ENCODE measurements at places on chromosomes 7 and 10. TPM values are rescaled to one million over a fixed set of nuclear protein-coding genes. Genes with fewer than 3 reads are reported as not detected.

ACBD7 gene
- not detected for total RNA-seq

GRCh38 chr7:33986951-33987947, 81.9 kb downstream of the BMPER start:
- no peak overlapping the region for H3K4me3 ChIP-seq
- no peak for DNase-seq
- H3K4me1 ChIP-seq, result no peaks in the 10 kb centered on the region
- no peaks in the 10 kb centered on the region for H3K36me3 ChIP-seq
- no peaks in the 10 kb centered on the region for H3K27me3 ChIP-seq
- H3K27ac ChIP-seq, result peak overlapping the region; percentile 56

DNA sequence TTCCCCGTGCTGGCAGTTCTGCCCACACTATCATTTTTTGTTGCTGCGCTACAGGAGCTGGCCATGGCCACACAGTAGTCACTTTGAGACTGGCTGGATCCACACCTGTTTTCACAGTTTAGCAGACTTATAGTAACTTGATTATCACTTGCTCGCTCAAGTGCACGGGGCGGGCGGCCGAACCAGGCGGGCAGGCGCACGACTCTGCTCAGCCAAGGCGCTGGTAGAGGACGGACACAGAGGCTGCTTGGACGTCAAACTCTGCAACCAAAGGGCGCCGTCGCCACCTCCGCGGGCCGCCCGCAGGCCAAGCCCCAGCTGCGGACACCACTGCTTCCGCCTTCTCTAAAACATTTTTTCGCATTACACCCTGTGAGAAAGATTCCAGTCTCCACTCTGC, 38.4 kb upstream of the PHYHIPL start:
- DNase-seq, result no peak
- no peak overlapping the region for H3K4me3 ChIP-seq
- H3K27me3 ChIP-seq, result no peaks in the 10 kb centered on the region
- no peaks in the 10 kb centered on the region for H3K36me3 ChIP-seq

DNA sequence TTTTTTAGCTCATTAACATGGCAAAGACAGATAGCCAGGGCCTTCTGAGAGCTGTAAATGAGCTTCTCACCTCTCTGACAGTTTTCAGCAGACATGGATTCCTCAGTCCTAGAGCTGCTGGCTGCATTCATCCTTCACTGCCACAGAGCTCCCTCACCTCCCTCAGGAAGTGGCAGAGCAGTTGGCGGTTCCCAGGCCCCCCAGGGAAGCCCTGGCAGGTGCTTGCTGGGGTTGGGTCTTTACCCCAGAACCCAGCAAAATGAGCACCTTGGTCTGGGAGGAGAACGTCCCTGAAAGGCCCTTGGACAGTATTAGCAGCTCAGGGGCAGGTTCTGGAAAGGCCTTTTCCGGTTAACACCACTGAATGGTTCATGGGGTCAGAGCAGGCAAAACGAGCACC, 288.0 kb downstream of the PTPRN2 start:
- no peak overlapping the region for H3K4me3 ChIP-seq
- H3K27me3 ChIP-seq, result no peaks in the 10 kb centered on the region
- no peak for DNase-seq
- H3K36me3 ChIP-seq, result no peaks in the 10 kb centered on the region
- no peak overlapping the region for H3K27ac ChIP-seq

MMRN2 gene
- 40.0 TPM for total RNA-seq

PURB gene
- total RNA-seq, result 20.4 TPM

GRCh38 chr7:133561396-133561795, 308.5 kb downstream of the EXOC4 start:
- H3K27ac ChIP-seq, result no peak overlapping the region
- no peaks in the 10 kb centered on the region for H3K27me3 ChIP-seq
- H3K36me3 ChIP-seq, result no peaks in the 10 kb centered on the region
- H3K4me3 ChIP-seq, result no peak overlapping the region

DNA sequence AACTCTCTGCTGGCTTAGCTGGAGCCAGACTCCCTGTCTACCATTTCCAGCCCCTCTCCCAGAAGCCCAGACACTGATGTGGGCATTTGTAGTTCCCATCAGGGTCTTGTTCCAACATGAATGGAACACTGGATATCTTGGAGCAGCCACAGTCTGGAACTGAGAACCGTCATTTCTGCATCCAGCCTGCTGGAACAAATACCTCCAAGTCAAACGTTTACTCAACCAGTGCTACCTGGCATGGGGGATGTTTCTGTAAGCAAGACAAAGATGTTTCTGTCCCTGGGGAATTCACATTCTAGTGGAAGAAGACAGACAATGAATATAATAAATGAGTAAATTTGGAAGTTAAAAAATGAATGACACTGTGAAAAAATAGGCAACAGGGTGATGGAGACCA, 70.8 kb upstream of the ZNF438 start:
- H3K27me3 ChIP-seq, result no peaks in the 10 kb centered on the region
- no peaks in the 10 kb centered on the region for H3K36me3 ChIP-seq
- DNase-seq, result no peak
- H3K4me1 ChIP-seq, result no peaks in the 10 kb centered on the region
- H3K4me3 ChIP-seq, result no peak overlapping the region

DNA sequence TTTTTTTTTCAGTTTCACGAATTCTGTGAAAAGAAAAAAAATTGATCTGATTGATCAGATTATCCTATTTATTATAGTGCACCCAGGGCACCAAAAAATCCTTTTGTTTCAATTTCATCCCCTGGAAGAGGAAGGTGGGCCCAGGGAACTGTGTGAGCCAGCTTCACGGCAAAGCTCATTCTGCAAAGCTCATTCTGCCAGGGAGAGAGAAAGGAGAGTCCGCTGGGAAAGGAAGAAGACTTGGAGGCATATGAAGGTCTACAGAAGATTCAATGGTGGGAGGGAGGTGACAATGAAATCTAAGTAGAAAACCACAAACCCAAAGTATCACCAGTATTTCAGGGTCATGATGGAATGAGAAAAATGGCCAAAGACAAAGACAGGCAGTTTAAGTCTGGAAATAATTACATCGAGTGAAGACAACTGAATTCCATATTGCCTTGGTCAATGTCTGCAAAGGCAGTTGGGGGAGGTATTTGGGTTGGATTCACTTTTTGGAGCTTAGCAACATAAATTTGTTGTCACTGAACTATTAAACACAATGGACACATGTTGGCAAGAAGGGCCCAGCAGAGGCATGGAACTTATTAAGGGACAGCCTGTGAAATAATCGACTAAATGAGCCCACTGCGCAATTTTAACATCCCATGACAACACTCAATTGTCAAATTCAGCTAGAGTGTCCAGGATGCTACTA, 587.8 kb upstream of the MKI67 start:
- H3K4me1 ChIP-seq, result no peaks in the 10 kb centered on the region
- peak; percentile 71 for DNase-seq
- no peak overlapping the region for H3K4me3 ChIP-seq
- no peak overlapping the region for H3K27ac ChIP-seq
- peaks cover 37% of the 10 kb centered on the region for H3K27me3 ChIP-seq

TM9SF3 gene
- 69.4 TPM for total RNA-seq

DNA sequence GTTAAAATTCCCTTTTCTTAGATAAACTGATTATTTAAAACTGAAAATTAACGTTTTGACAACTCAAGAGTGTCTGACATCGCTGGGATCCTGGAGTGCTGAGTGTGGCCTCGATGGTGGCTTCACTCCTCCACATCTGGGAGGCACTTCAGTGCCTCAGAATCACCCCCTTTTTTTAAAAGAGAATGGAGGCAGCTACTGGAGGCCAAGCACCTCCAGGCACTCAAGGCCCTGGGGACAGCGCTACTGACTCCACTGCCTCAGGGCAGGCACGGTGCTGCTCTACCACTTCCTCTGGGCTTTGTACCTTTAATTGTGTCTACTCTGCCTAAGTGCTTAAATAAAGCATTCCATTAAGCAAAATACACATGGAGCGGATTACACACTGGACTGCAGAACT, 27.2 kb upstream of the NCAPG2 start:
- H3K27me3 ChIP-seq, result no peaks in the 10 kb centered on the region
- no peak overlapping the region for H3K4me3 ChIP-seq
- no peak overlapping the region for H3K27ac ChIP-seq
- no peak for DNase-seq

- H3K4me3 ChIP-seq, result no peak overlapping the region
- no peaks in the 10 kb centered on the region for H3K4me1 ChIP-seq
- no peak overlapping the region for H3K27ac ChIP-seq
- DNase-seq, result no peak
- H3K27me3 ChIP-seq, result no peaks in the 10 kb centered on the region
Observed at GRCh38 chr10:33045421-33045820, 87.4 kb upstream of the ITGB1 start.

GRCh38 chr10:30384701-30385201, 35.7 kb upstream of the MTPAP start:
- no peaks in the 10 kb centered on the region for H3K36me3 ChIP-seq
- DNase-seq, result no peak
- H3K27ac ChIP-seq, result no peak overlapping the region
- H3K4me1 ChIP-seq, result no peaks in the 10 kb centered on the region
- H3K27me3 ChIP-seq, result no peaks in the 10 kb centered on the region
- H3K4me3 ChIP-seq, result no peak overlapping the region

SRRM3 gene
- total RNA-seq, result not detected

ZCCHC24 gene
- total RNA-seq, result 18.8 TPM

- H3K27ac ChIP-seq, result no peak overlapping the region
- H3K4me3 ChIP-seq, result no peak overlapping the region
- H3K4me1 ChIP-seq, result no peaks in the 10 kb centered on the region
- H3K36me3 ChIP-seq, result no peaks in the 10 kb centered on the region
- DNase-seq, result no peak
Observed at GRCh38 chr10:1788401-1788800, 51.1 kb upstream of the ADARB2 start.

ANXA7 gene
- total RNA-seq, result 75.5 TPM

- peaks cover 17% of the 10 kb centered on the region for H3K4me1 ChIP-seq
- no peaks in the 10 kb centered on the region for H3K27me3 ChIP-seq
- H3K4me3 ChIP-seq, result no peak overlapping the region
- no peak overlapping the region for H3K27ac ChIP-seq
Observed at GRCh38 chr10:44988957-44989585, 10.5 kb upstream of the DEPP1 start.

DNA sequence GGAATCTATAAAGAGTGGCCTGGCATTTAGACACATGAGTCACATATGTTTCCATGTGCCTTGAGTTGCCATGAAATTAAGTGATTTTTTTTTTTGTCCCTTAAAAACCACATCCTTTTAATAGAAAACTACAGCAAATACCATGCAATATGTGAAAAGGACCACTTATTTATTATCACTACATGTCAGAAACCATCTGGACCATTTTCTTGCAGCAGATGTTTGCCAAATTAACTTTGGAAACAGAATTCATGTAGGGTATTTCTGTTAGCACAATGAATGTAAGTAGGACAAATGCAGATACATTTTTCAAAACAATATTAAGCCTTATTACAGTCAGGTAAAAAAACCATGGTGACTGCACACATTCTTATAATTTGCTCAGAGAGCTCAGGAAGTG, 230.6 kb downstream of the REEP3 start:
- H3K27ac ChIP-seq, result no peak overlapping the region
- no peak overlapping the region for H3K4me3 ChIP-seq
- DNase-seq, result no peak
- H3K27me3 ChIP-seq, result no peaks in the 10 kb centered on the region
- H3K4me1 ChIP-seq, result no peaks in the 10 kb centered on the region

TMEM229A gene
- total RNA-seq, result 0.29 TPM

DNA sequence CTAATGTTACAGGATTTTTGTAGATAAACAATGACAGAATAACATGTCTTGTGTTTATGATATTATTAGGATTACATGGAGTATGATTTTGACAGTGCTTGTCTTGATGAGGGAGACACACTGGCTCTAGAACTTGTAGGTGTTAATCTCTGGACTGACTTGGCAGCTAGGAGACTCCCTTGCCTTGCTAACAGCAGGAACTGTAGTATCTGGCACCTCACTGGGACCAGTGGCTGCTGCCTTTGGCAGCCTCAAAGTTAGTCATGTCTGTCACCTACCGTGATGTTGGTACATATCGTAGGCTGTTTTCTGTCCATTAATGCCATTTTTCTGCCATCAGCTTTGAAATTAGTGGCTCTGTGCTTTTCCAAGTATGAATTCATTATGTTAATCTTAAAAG, 261.5 kb downstream of the CDK14 start:
- H3K4me3 ChIP-seq, result no peak overlapping the region
- no peak for DNase-seq
- H3K27me3 ChIP-seq, result no peaks in the 10 kb centered on the region
- H3K4me1 ChIP-seq, result no peaks in the 10 kb centered on the region

DNA sequence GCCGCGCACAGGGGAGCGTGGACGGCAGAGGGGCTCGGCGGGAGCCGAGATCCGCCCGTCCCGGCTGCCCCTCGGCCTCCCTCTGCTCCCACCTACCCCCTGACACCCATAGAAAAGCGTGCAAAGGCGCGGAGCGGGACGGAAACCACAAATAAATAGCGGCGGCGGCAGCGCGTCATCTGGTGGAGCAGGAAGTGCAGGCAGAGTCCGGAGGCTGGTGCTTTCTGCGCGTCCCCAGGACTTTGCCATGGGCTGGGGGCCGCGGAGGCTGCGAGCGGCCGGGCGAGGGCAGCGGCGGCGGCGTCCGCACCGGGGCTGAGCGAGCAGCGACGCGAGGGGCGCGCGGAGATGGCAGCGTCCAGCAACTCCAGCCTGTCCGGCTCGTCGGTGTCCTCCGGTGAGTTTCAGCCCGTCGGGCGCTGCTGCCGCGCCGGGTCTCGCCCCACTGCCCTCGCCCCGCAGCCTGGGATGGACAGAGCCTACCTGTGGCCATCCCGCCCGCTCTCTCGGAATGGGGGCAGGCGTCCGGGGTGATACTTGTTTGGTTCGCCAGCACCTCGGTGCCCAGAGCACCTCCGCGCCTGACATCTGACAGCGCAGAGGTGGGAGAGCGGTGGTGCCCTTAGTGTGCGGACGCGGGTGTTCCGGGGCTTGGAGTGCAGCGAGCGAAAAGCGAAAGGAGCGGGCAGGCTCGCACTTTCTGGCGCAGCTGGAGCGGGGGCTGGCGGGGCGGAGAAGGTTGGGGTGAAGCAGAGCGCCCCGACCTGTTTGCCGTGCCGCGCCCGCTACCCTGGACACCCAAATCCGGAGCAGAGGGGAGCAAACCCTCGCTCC, at the start of gene CHN2:
Gene CHN2 (plus strand): TSS at position 182 of the 834 bp plus-strand sequence.
- H3K4me3 ChIP-seq, result peak within 1 kb of the TSS; percentile 90
- peaks cover 7% of the 10 kb centered on the region for H3K27me3 ChIP-seq
- peak; percentile 75 for DNase-seq

NEBL gene
- 1.8 TPM for total RNA-seq

HKDC1 gene
- total RNA-seq, result 2.9 TPM

TUBB8 gene
- total RNA-seq, result not detected

GRCh38 chr10:49463605-49464004, 67.7 kb upstream of the DRGX start:
- H3K27me3 ChIP-seq, result no peaks in the 10 kb centered on the region
- H3K4me1 ChIP-seq, result no peaks in the 10 kb centered on the region
- peaks cover 71% of the 10 kb centered on the region for H3K36me3 ChIP-seq
- no peak for DNase-seq
- no peak overlapping the region for H3K27ac ChIP-seq
- no peak overlapping the region for H3K4me3 ChIP-seq

DNA sequence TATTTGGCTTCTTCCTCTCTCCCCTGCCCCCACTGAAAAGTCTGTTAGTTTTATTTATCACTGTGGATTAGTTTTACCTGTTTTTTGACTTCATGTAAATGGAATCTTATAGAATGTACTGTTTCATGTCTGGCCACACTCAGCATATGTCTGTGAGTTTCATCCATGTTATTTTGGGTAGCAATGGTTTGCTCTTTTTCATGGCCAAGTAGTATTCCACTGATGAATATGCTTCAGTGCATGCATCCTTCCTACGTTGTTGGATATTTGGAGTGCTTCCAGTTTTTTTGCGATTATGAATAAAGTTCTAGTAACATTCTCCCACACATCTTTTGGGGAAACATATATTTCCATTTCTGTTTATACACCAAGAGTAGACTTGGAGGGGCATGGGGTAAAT, 19.1 kb downstream of the TCF7L2 start:
- no peak overlapping the region for H3K4me3 ChIP-seq
- H3K27ac ChIP-seq, result no peak overlapping the region
- no peak for DNase-seq
- H3K36me3 ChIP-seq, result peaks cover 71% of the 10 kb centered on the region

Data from stomach (tissue), 19 donors.